ENCODE measurements at places on chromosomes 16 and 17. TPM values are rescaled to one million over a fixed set of nuclear protein-coding genes. Genes with fewer than 3 reads are reported as not detected.

Gene PRCD
- 1.8 TPM for total RNA-seq

- no peak overlapping the region for H3K27ac ChIP-seq
- no peak for DNase-seq
- no peaks in the 10 kb centered on the region for H3K36me3 ChIP-seq
- H3K4me3 ChIP-seq = no peak overlapping the region
Measured at GRCh38 chr16:30136971-30137605, 14.1 kb upstream of the MAPK3 start.

GRCh38 chr16:49838441-49839016, 17.4 kb downstream of the ZNF423 start:
- no peaks in the 10 kb centered on the region for H3K27me3 ChIP-seq
- H3K4me1 ChIP-seq = peaks cover 59% of the 10 kb centered on the region
- peak overlapping the region; percentile 82 for H3K27ac ChIP-seq
- no peak for DNase-seq
- H3K36me3 ChIP-seq = no peaks in the 10 kb centered on the region

Gene GAS7
- 82.2 TPM for total RNA-seq

Gene CCDC43
- total RNA-seq = 25.6 TPM

DNA sequence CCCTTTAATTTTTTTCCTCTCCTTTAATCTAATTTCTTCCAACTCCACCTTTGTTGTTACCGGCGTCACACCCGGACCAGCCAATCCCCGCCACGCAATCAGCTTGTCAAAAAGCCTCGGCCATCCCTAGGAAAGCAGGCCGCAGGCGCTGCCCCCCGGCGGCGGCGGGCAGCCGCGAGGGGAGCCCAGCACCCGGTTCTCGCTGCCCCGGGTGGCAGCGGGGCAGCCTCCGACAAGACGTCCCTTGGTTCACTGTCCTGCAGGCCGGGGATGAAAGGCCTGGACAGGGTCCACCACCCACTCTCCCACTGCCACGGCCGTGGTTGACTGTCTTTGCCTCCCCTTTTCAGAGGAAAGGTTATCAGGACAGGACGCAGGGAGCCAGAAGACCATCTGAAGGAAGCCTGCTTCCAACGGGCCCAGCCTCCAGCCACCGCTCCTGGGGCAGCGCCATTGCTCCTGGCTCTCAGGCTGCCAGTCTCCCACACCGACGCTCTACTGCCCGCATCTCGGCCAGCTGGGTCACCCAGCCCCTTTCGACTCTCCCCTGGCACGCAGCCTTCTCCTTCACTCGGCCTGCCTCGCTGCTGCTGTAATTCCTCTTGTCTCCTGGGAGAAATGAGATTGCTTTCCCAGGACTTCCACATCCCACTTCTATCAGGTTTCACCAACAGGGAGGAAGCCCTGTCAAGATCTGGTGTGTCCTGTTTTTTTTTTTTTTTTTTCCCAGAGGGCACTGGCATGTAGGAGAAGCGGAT, 2.8 kb upstream of the UBTF start:
- peak; percentile 86 for DNase-seq
- peaks cover 39% of the 10 kb centered on the region for H3K4me1 ChIP-seq
- H3K27ac ChIP-seq = peak overlapping the region; percentile 100
- H3K36me3 ChIP-seq = no peaks in the 10 kb centered on the region
- peak overlapping the region; percentile 80 for H3K4me3 ChIP-seq
- H3K27me3 ChIP-seq = no peaks in the 10 kb centered on the region

GRCh38 chr16:81698310-81698641, 80.8 kb upstream of the PLCG2 start:
- H3K36me3 ChIP-seq = no peaks in the 10 kb centered on the region
- H3K4me3 ChIP-seq = no peak overlapping the region

Gene NOL3
- 84.9 TPM for total RNA-seq

Gene LRRC36
- not detected for total RNA-seq

DNA sequence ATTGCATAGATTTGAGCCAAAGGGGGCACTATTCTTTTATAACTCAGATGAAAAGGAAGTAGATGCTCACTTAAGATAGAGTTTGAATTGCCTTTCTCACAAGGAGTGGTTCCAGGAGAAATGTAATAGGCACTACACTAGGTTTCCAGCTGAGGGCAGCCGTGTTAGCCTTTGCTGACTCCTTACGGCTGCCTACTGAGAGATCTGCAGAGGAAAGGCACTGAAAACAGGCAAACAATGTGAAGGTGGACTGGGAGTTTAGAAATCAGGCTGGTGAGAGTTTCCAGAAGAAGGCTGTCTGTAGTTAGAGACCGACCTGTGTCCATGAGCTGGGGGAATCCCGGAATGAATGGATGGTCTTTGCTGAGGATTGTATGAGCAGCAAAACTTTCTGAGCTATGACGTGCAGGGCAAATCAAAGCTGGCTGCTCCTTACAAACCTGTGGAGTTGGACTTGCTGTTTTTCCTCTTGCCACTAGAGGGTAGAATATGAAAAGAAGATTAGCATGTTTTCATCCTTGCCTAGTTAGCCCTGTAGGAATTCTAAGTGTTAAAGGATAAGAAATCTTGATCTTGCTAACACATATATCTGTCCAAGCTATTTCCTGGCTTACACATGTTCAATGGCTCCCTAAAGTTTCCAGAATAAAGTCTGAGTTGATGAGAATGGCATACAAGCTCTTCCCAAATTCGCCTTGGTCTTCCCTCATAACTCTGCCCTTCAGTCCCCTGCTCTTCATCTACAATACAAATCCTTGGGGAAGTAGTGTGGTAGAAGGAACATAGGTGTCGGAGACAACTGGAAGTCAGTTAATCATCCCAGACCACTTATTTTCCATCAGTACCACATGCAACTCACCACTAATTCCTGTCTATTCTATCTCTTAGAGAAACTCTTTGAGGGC, 20.1 kb upstream of the TAOK1 start:
- no peaks in the 10 kb centered on the region for H3K27me3 ChIP-seq
- H3K4me3 ChIP-seq = no peak overlapping the region
- H3K27ac ChIP-seq = peak overlapping the region; percentile 79
- H3K4me1 ChIP-seq = peaks cover 16% of the 10 kb centered on the region

GRCh38 chr16:74771656-74772315, 2.8 kb downstream of the FA2H start:
- H3K4me3 ChIP-seq = no peak overlapping the region
- DNase-seq = no peak
- H3K4me1 ChIP-seq = peaks cover 12% of the 10 kb centered on the region
- peaks cover 60% of the 10 kb centered on the region for H3K27me3 ChIP-seq
- no peaks in the 10 kb centered on the region for H3K36me3 ChIP-seq
- H3K27ac ChIP-seq = no peak overlapping the region

DNA sequence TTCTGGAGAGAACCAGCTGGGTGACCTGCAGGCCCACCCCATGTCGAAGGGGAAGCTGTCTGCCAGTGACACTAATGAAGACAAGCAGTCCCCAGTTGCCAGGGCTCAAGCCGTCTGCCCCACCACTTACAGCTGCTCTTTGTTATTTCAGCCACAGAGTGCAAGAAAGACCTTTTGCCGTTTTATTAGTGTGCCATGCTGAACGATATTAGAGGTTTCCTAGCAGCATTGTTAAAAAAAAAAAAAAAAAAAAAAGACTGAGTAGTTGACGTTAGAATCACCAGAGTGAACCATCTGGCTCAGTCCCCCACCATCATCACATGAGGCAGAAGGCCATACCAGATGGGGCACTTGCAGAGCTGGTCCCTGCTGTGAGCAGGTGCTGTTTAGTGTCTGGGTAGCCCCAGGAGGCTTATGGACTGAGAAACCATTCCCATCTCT, 26.5 kb upstream of the SLC39A11 start:
- no peaks in the 10 kb centered on the region for H3K27me3 ChIP-seq
- no peaks in the 10 kb centered on the region for H3K4me1 ChIP-seq
- H3K27ac ChIP-seq = no peak overlapping the region
- H3K4me3 ChIP-seq = no peak overlapping the region
- H3K36me3 ChIP-seq = no peaks in the 10 kb centered on the region
- DNase-seq = no peak

DNA sequence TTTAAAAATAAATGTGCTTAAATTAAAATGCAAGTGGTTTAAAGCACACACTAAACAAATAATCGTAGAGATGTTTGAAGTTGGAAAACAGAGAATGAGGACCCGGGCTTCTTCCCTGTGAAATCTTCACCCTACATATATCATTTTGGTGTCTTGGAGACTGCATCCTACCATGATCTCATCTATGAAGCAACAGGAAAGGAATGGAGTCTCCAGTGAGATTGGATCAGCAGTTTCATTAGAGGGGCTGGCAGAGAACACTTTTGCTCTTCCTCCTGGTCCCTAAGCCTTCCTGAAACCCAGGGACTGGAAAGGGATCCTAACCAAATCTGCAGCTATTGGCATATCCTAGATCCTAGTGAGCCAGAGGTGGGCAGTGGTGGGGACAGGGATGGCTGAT, 85.0 kb downstream of the GRIN2A start:
- no peaks in the 10 kb centered on the region for H3K36me3 ChIP-seq
- H3K27me3 ChIP-seq = no peaks in the 10 kb centered on the region
- no peak for DNase-seq
- no peaks in the 10 kb centered on the region for H3K4me1 ChIP-seq
- H3K27ac ChIP-seq = no peak overlapping the region

DNA sequence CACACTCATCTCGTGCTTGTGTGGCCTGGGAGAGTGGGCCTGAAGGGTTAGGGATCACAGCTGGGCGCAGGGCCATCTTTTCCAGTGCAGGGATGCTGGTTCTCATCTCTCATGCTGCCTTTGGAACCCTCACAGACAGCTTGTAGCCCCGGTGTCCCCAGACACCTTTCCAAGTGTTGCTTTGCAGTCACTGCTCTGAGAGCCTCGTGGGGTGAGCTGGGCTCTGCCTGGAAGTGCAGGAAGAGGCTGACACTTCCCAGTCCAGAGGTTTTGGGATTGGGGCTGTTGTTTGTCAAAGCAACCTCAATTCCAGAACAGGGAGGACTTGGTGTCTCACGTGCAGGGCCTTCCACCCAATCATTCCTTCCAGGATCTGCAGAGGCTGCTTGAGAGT, 28.2 kb downstream of the TBX4 start:
- H3K36me3 ChIP-seq = no peaks in the 10 kb centered on the region
- peaks cover 33% of the 10 kb centered on the region for H3K27me3 ChIP-seq
- H3K4me3 ChIP-seq = no peak overlapping the region

Data from heart right ventricle (tissue), 16 donors.